Esophagus muscularis mucosa (tissue), 4 donors: ENCODE measurements at places on chromosomes 7 and 10.

DNA sequence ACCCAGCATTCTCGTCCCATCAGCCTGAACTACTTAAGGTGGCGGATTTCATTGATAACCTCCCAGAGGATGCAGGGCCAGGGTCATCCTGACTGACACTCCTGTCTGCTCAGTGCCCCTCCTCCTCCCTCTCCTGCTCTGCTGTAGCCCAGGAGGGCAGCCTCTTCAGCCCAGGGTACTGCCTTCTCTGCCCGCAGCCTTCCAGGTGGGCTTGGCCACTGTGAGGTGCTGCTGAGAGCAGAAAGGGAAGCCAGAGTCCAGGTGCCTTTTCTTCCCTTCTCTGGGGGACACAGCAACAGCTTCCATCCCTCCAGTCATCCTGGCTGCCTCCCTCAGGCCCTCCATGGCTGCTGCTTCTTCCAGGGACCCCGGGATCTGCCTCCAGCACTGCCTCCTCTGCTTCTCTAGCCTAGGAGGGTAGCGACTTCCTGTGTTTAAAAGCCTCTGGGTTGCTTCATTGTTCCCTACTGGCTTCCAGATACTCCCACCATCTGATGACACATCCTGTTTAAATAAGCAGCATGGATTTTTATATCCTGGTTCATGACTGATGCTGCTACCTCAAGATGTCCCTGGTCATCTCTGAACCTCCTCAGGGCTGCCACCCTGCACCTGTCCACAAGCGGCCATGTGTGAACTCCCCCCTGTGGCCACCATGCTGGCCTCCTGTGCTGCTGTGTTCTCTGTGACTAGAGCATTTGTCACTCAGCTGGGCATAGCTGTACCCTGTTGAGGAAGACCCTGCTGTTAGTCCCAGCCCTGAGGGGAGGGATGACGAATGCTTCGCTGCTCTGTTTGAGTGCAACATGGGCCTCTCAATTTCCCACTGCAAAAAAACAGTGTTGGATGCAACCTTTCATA is 55.8 kb downstream of the AKR1C4 start:
- no peak for DNase-seq

DNA sequence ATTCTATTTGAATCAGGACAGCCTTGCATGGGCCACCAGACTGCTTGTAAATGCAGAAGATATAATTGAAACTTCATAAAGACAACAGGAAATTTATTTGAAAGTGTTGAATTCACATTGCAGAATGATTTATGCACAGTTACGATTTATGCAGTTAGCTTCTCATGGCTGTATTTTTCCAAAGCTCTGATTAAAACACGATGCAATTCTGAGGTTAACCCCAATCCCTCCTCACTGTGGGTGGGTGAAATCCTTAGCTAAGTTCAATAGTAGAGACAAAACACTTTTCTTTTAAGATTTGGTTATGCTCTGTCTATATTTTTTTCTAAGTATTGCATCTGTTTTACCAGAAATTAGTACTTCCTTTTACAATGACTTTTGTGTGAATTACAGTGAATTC is 728.8 kb upstream of the IGFBP3 start:
- no peak for DNase-seq

GRCh38 chr7:30041526-30042269 is 13.5 kb downstream of the PLEKHA8 start:
- DNase-seq: no peak

- DNase-seq: no peak
These were observed 41.9 kb downstream of the ADAMTS14 start for GRCh38 chr10:70714245-70714644.

DNA sequence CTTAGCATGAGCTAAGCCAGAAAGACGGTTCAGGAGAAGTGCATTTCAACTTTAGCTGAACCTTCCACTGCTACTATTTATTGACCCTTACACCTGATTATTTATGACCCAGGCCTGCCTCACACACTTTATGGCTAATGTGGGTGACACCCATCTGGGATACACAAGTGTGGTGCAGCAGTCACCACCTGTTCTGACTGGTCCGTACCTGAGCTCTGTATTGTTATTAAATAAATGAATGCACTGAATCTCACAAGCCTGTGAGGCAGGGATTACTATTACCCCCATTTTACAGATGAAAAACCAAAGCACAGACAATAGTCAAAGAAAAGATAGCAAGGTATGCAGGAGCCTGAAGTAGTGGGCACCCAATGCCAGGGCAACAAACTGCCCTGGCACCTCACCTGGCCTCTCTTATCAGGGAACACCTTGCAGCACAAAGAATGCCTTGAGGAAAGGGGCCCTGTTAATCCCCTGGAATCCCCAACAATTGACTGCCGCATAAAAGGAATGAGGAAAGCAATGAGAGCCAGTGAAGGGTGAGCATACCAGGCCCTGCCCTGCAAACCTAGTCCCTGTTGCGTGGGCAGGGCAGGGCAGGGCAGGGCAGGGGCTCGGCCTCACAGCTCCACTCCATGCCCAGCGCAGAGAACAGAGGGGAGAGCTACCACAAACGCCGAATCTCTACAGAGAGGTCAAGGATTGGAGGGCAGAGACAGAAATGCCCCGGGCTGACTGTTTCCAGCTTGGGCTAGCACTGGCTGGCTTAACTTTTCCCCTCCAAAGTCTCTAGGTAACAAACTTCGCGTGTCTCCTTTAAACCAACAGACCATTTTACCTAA is 1.3 kb downstream of the ANXA11 start:
- no peak for DNase-seq

DNA sequence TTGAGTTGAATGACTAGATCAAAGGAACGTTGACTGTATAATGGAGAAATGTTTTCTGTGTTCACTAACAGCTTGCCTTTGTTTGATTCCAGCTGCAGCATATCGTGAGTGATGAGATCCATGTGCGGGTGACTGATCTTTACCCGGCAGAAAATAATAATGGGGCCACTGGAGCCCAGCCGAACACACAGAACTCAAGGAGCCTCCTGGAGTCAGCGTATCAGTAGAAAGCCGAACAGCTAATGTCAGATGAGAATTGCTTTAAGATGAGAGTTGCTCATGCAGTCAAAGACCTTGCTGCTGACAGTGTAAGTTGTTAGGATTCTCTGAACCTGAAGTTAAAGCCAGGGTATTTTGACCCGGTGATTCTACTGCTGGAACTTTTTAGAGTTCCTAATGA is 34.3 kb upstream of the MTPAP start:
- no peak for DNase-seq

DNA sequence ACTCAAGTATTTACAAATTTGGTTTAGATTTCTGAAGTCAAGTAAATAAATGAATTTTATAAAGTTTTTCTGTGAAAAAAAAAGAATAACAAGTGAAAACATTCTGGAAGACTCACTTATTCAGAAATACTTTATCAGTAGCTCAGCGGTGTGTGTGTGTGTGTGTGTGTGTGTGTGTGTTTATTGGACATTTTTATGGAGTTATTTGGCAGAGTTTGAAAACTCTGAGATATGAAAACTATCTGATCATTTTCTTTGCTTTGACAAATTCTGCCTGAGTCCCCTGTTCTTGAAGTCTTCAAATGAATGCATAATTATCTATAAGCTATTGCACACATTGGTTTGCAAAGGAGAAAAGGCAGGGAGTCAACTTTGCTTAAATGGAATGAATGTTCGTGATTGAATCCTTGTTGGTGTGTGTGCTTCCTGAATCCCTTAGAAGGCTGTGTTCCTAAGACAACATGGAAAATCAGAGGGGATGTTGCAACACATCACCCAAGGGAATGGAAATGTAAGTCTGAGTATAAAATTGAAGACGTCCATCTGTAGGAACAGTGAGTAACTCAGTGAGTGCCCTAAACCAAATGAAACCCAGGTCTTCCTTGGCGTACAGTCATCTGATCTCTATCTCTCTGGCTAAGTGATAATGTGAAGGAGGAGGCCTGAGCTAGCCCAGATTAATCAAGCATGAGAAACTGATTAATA is 160.9 kb downstream of the REEP3 start:
- no peak for DNase-seq

DNA sequence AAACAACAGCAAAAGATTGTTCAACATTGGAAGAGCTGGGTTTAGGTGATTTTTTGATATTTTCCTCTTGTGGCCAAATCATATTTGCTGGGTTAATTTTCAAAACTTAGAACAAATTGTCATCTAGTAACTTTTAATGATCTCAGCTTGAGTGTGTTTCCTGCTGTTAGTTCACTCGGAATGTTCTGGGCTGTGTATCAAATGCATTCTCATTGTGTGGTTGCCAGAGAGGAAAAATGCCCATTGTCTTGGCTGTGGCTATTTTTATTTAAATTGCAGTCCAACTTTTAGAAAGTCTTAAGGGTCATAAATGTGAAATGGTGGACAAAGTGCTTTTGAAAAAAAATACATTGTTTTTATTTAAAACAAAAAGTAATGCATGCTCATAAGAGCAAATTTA is 542.0 kb downstream of the TNS3 start:
- peak; percentile 45 for DNase-seq

- no peak for DNase-seq
These were observed 101.1 kb upstream of the TARP start for GRCh38 chr7:38374507-38374906.

DNA sequence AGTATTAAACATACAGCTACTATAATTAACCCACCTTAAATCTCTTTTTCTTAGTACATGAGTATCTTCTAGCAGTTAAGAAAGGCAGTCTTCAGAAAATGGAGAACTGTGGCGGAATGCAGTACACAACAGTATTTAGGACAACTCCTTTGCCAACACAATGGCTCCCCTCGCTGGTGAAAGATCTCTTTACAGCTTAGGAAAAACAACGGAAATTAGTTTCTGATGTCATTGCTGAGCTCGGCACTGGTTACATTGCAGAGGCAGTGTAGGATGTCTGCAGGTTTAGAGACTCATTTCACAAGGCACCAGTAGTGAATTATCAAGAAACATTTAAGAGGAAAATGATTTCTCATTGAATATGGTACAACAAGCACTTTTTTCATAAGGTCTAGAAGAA is 43.4 kb downstream of the GLRX3 start:
- no peak for DNase-seq

DNA sequence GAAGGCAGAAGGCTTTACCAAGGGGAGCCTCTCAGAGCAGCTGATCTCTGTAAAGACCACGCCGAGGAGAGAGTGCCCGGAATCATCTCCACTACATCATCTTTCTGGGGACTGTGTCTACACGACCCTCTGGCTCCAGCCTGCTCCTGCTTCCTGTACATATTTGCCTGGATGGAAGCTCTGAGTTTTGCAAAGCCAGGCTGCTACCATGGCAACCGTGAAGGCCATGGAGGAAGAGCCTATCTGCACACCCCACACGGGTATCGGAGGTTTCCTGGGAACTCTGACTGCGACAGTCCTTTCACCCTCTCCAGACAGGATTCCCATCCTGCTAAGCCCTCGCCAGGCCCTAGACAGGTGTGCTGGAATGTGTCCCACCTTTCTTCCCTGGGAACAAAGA is 83.4 kb upstream of the TNRC18 start:
- DNase-seq: no peak

DNA sequence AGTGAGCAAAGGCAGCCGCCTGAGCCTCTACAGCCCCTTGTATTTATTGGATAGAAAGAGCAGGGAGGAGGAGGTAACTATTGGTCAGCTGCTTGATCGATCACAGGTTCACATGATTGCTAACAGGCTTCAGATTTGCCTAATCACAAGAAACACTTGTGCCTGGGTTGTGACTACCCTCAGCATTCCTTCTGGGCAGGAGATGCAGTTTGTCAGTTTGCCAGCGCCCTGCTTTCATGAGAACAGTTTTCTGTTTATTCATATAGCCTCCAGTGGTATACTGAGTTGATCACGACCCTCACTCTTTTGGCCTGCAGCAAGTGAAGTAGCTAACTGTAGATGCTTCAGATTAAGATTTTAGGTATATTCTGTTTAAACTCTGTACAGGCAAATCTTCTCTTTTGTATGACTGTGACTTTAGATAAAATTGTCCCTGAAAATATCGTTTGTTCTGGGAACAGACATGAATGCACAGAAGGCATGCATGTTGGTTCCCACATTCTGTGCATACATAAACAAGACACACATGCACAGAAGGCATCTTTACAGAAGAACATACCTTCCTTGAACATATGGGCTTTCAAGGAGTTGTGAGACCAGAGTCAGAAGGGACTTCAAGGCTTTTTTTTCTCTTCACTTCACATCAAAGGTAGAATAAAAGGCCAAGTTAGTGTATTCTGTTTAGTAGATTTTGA is 422.4 kb upstream of the STEAP1 start:
- no peak for DNase-seq

DNA sequence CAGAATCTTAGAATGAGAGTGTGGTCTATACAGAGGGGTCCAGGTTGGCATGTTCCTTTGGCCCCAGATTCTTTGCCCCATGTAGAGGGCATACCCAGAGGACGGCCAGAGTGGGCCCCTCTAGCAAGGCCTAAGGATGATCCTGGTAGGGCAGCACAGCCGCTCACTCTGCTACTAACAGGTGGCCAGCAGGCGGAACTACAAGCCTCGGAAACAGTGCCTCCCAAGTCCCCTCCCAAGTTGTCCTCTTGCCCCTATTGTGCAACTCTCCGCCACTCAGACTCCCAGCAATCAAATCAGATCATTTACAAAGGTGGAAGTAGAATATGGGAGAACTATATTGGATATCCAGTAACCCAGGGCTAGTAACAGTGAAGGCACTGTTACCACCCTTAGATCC is 107.4 kb downstream of the STRA8 start:
- DNase-seq: no peak

DNA sequence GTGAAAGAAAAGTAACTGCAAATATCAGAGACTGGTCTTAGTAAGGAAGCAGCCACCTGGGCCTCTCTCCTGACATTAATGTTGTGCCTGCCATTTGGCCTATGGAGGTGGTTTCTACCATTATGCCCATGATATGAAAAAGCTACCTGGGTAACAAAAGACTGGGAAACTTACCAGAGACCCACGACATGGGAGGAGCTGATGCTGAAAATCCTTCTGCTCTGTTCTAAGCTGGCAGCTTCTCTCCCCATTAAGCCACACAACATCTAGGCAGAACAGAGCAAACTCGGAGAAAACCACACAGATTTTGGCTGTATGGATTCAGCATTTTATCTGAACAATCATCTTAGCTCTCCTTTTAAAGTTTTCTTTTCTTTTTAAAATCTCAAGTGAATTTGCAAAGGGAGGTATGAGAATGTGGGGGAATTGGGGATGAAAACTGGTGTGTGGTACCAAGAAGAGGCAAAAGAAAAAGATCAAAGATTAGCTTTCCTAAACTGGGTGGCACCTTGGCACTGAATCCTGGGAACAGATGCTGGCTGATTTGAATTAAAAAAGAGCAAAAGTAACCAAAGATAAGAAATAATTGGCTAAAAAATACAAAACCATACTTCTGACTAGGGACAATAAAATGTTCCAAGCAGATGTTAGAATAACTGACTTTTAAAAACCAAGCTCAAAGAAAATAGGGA is 128.6 kb upstream of the ANKRD1 start:
- DNase-seq: no peak

DNA sequence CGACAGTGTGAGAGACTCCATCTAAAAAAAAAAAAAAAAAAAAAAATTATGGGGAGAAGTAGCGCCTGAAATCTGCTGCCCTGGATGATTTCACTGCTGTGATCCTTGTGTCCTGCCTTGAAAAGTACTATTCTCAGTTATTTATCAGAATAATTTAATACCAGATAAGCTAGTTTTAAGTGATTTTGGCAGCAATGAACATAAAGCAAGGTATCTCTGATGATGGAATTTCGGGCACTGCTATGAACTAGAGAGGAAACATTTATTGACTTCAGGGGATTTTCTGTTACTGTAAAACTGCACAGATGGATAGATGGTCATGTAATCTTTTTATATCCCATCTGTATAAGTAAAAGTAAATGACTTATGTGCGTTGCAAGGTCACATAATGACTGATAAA is 619.1 kb upstream of the ANKRD30A start:
- DNase-seq: no peak
